Activated T-cell treated with anti-CD3 and anti-CD28 coated beads for 48 hours (primary cell): ENCODE measurements at places on chromosomes 6 and 20.
A peak's percentile ranks its signal among the peaks of the same experiment; 100 is the strongest.

DNA sequence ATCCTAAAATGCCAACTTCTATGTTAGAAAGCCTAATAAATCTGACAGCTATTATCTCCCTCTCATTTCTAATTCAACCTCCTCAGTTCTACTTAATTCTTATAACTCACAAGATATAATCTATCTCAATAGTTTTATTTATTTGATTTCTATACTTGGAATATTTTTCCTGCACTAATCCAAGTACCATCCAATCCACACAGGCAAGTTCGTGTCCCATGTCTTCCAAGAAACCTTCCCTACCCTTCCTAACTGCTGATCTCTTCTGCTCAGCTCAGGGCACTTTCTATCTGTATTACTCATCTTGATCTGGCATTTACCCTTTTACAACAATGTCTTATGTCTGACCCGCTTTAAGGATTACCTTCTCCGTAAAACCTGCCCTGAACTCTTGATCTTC lies 18.2 kb downstream of the NCOA5 start:
- no peak for DNase-seq

GRCh38 chr6:15441981-15442380 lies 196.1 kb downstream of the JARID2 start:
- DNase-seq: no peak

DNA sequence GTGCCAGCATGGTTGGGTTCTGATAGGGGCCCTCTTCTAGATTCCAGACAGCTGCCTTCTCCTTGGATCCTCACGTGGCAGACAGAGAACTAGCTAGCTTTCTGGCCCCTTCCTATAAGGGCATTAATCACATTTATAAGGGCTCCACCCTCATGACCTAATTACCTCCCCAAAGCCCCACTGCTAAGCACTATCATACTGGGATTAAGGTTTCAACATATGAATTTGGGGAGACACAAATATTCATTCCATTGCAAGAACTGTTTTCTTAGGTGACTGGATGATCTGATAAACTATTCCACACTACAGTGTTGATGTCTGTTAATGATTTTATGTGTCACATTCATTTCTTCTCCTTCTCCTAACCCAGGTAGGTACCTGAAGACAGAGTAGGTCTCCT lies 135.8 kb upstream of the COL21A1 start:
- no peak for DNase-seq

DNA sequence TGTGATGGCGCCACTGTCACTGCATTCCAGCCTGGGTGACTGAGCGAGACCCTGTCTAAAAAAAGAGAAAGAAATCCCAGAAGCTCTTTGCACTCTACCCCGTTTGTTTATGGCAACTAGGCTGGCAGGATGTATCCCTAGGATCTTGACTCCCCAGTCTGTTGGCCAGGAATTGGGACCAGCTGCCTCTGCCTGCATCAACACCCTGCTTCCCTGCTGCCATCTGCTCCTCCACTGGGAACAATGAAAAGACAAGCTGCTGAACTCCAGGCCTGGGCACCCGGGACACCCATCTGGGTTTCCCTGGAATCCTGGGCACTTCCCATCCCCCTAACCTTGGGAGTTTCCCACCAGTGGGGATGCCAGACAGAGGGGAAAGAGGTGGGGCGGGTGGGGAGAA lies 64.9 kb downstream of the CPNE5 start:
- no peak for DNase-seq

- DNase-seq: peak; percentile 55
These were observed 99.1 kb downstream of the CDH26 start for GRCh38 chr20:60057123-60057865.

- DNase-seq: no peak
These were observed 47.5 kb upstream of the CRISP1 start for GRCh38 chr6:49913636-49914375.
